ENCODE measurements at places on chromosomes 16 and 17.

GRCh38 chr16:82405736-82406135 is 221.0 kb upstream of the CDH13 start:
- no peak for DNase-seq

DNA sequence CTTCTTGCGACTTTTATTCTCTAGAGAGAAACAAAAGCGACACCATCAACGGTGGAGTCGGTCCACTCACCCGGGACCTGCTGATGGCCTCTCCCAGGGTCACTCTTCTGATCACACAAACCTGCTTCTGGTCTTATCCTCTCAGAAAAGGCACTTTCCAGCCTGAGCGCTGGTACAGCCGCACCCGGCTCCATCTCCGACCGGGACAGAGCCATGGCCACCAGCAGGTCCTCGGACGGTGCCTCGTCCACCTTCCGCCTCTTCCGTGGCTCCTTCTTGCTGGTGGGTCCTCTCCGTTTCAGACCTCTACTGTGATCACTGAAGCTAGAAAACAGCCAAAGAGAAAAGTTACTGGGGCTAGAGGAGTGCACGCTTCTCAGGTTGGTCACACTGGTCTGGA is 13.7 kb downstream of the SLX4 start:
- DNase-seq, result no peak

DNA sequence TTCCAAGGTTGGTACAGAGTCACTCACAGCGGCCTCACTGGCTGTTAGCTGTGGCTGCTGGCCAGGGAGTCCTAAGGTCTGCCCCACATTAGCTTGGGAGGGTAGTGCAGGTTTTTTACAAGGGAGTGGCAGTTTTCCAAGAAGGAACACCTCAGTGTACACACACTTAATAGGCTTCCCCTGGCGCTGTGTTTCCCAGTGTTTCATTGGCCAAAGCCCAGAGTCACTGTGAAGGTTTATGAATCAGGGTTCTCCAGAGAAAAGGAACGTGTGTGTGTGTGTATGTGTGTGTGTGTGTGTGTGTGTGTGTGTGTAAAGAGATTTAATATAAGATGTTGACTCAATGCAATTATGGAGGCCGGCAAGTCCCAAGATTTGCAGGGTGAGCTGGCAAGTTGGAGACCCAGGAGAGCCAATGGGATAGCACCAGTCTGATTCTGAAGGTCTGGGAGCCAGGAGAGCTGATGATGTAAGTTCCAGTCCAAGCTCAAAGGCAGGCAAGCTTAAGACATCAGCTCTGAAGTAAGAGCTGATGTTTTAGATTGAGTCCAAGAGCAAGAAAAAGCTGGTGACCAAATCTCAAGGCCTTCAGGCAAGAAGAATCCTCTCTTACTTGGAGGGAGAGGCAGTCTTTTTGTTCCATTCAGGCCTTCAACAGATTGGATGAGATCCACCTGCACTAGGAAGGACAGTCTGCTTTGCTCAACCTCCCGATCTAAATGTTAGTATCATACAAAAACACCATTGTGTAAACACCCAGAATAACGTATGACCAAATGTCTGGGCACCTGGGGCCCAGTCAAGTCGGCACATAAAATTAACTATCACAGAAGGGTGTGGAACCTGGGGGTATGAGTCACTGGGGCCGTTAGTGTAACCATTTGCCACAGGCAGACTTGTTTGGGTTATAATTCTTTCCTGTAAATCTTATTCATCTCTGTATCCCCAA is 206.8 kb downstream of the PRKCA start:
- peak; percentile 74 for DNase-seq

GRCh38 chr16:89729863-89730593 is 8.7 kb downstream of the ZNF276 start:
- no peak for DNase-seq

GRCh38 chr17:47718634-47719405 is 14.2 kb upstream of the TBX21 start:
- DNase-seq, result no peak

DNA sequence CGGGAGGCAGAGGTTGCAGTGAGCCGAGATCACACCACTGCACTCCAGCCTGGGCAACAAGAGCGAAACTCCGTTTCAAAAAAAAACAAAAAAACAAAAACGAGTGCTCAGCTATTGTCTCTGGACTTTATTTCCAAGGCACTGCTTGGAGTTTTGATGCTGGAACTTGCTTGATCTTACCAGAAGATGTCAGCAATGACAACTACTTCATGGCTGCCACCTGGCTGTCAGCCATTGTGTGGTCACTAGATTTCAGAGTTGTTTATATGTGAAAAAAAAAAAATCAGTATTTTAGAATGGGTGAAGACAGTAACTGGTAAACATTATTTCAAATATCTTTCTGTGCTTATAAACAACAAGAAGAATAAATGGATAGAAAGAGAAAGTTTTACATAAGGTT is 26.3 kb upstream of the OR4D1 start:
- peak; percentile 69 for DNase-seq

DNA sequence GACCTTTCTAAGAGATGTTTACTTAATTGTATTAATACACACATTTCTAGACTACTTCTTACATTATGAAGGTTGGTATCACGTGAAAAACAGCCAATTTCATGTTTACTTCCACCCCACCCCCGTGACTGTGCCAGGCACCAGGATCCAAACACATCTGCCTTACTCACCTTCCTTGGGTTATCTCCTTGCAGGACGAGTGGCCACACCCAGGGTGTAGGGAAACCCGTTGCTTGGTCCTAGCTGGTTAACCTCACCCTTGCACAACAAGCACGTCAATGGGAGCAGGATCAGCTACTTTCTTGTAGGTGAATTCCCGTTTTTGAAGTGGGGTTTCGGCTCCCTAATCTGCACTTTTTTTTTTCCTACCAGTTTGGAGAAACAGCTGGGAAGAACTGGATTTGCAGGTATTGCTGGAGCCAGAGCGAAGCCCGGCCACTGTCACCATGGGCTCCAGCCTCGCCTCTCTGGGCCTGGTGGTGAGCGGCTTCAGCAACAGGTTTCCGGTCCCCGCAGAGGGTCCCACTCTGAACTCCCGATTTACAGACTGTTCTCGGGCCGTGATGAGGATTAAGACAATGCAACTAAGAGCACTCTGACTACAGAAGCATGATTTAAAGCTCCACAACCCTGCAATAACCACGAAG is 2.1 kb upstream of the UBB start:
- no peak for DNase-seq

DNA sequence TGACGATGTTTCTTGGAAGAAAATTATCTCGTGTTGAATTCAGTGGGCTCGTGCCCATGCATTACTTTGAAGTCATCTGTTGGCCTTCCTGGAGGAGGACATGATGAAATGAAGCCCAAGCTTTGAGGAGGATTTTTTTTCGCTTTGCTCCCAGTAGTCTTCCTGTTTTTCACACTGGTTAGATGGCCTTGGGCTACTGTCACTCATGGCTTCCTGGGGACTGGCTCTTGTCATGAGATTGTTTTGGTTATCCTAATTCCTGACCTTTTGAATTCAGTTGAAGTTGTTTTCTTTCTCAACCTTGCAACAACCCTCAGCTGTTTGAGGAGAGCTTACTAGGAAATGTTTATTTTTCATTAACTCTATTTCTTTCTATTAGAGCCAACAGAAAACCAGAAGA is 430.7 kb downstream of the HS3ST3B1 start:
- no peak for DNase-seq

- no peak for DNase-seq
These were observed 23.9 kb upstream of the CCL1 start for GRCh38 chr17:34386697-34387550.

GRCh38 chr16:3174618-3175148 is 13.3 kb upstream of the OR1F1 start:
- no peak for DNase-seq

DNA sequence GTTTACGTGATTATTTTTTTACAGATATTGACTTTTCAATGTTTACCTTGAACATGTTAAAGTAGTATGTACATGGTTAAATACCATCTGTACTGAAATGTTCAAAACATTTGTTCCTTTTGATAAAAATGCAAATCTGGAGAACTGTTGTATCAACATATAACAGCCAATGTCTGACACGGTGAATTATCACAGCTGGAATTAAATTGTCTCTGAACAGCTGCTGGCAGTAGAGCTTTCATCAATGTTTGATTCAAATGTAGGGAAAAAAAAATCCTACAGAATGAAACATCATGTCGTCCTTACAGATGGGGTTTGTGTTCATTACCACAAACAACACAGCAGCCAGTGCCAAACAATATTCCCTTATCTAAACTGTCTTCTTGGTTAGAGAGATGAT is 79.9 kb downstream of the TOX3 start:
- no peak for DNase-seq

All from CD4-positive, alpha-beta T cell treated with Interleukin-2 at 100 ng/mL for 4 hours (primary cell).